ENCODE measurements at places on chromosomes 4 and X.

- no peak for DNase-seq
These were observed 575.1 kb downstream of the IL15 start for GRCh38 chr4:142211444-142211843.

GRCh38 chrX:149993989-149994388, 55.7 kb upstream of the EOLA2 start:
- DNase-seq, result no peak

- DNase-seq, result no peak
These were observed 3.0 kb downstream of the LINC00632 start for GRCh38 chrX:140712413-140713173.

DNA sequence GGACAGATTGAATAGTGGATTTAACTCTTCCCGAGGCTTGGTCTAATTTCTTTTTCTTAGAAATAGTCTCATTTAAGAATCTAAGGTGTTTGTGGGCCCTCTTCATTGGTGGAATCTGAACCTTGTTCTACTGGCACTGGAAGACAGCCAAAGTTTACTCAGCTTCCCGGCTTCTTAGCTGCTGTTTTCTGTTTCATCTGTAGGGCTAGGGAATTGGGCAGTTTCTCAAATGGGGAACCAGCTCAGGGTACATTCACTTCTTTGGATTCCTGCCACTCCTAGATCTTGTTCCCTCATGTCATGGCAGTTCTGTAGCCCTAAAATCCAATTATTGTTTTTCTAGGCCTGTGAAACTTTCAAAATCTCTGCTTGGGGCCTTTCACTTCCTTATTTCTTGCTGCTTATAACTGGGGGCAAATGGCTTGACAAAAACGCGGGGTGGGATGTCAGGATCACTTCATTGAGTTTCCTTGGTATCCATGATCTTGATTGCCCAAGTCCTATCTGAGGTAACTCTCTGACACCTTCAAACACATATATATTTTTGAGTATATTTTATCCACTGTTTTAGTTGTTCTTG, 985.0 kb downstream of the C4orf33 start:
- no peak for DNase-seq

DNA sequence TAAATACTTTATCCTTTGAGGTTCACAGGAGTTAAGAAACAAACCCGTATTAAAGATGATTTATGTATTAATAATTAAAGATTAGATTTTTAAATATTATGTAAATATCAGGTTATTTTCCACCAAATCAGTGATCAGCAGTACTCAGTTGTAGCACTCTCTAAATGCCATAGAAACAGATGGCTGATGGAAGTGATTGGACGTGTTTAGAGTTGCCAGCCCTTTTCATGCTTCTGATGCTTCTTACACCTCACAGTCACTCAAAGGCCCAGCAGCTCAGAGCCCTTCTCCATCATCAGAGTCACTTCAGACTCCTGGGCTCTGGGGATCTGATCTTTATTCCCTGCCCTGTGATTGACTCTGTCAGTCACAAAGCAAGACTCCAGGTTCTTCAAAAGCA, 170.1 kb upstream of the PGRMC2 start:
- no peak for DNase-seq

GRCh38 chr4:80192937-80193336, 4.4 kb upstream of the PRDM8 start:
- no peak for DNase-seq

DNA sequence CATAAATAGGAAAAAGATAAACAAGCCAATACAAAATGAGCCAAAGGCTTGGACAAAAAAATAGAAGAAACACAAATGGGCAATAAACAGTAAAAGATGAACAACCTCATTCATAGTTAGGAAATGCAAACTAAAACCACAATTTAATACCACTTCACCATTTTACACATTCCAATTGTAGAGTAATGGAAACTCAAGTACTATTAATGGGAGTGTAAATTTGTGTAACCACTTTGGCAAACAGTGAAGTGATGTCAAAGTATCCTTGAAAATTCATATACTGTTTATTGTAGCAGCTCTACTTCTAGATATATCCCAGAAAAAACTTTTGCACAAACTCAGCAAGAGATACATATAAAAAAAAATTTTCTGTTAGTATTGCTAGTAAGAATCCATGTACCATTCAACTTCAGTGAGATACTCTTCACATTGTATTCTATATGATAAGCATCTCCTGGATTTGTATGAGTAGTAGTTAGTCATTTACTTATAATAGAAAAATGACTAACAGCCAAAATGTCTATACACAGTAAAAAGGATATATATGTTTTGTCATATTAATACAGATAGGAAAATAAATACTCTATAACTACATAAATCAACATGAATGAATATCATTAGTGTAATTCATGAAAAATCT, 229.8 kb downstream of the DKK2 start:
- no peak for DNase-seq

DNA sequence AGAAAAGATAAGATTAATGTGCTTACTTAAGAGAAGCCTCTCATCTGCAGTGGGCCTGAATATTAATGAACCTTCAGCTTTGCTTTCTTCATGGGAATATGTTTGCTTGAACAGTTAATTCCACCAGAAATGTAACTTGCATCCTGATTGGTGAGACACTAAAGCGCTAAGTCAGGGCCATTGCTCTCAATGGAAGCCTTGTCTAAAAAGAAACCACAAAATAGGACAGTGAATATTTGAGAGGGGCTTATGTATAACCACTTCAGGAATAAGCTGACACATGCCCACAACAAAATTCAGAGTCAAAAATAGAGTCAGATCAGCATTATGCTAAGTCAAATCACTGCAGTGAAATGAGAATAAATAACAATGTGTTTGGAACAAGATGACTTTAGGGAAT, 1125.8 kb downstream of the STIM2 start:
- no peak for DNase-seq

DNA sequence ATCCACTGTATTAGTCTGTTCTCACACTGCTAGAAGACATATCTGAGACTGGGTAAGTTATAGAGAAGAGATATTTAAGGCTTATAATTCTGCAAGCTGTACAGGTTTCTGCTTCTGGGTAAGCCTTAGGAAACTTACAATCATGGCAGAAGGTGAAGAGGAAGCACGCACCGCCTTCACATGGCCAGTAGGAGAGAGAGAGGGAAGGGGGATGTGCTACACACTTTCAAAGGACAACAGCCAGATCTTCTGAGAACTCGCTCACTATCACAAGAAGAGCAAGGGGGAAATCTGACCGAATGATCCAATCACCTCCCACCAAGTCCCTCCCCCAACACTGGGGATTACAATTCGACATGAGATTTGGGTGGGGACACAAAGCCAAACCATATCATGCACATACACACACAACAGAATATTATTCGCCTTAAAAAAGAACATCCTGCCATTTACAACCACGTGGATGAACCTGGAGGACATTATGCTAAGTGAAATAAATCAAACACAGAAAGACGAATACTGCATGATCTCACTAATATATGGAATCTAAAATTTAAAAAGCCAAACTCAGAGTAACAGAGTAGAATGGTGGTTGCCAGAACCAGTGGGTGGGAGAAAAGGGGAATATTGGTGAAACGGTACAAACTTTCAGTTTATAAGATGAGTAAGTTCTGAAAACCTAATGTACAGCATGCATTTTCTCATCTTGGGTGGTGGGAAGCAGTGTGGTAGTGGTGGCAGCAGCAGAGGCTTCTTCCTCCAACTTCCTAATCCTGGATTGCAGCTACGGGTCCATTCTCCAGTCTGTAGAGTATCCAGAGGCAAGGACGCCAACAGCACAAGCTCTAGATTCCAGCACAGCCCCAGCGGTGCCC, 12.8 kb downstream of the FRYL start:
- DNase-seq, result no peak

DNA sequence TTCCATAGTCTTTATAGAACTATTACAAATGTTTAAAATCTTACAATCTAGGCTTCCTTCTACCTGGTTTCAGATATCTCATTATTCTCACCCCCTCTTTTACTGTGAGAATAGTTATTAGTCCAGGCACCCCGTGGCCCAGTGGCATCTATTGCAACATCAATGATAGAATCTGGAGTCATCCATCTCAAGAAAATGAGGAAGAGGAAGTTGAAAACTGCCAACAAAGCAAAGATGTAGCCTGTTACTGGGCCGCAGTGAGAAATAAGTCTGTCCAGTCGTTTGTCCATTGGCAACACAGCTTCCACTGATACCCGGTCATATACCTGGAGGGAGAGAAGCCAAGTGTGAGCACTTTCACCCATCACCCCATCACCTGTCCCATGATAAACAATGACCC, 6.0 kb upstream of the ASB11 start:
- DNase-seq, result no peak

- DNase-seq, result no peak
These were observed 1.4 kb downstream of the MID1 start for GRCh38 chrX:10618961-10619360.

DNA sequence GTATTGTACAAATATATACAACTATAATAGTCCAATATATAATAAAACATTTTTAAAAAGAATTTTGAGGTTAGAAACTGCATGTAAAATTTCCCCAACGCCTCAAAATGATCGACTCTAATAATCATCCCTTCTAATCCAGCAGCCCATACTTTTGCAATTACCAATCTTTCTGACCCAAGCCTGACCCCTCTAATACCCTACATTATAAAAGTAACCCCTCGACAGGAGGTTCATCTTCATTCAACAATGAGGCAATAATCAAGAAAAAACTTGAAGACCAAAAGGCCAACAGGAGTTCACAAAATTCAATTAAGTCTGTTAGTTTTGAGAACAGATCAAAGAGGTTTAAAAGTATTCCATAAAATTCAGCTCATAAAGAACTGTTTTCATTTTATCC, 393.5 kb downstream of the GPM6A start:
- DNase-seq, result no peak

DNA sequence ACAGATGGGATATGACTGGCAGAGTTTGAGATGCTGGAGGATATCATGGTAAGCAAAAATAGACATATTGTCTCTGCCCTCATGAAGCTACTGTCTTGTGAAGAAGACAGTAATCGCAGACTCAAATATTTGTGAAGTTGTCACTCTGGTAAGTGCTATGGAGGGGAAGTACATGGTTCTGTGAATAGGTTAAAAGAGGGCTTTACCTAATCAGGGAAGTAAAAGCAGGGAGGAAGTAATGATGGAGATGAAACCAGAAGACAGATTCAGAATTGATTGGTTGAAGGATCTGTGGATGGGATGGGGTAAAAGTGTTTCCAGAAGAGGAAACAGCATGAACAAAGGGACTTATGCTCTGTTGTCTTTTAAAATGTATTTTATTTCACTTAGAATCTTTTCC, 19.3 kb upstream of the MAGED1 start:
- DNase-seq, result no peak

DNA sequence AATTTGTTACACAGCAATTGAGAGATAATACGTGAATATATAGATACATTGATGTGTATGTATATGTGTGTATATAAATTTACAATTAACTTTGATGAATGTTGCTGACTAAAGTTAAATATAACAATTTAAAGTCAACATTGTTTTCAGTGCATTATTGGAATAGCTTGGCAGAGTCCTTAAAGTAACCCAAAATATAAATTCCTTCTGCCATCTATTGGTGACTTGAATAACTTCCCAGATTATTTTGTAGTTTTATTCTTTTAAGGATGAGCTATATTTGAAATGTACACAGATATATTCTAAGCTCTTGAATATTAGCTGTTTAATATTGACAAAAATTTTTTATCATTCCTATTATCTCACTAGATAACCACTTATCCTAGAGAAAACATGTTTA, 298.2 kb upstream of the FSTL5 start:
- DNase-seq, result no peak

- no peak for DNase-seq
These were observed 57.1 kb upstream of the CYSLTR1 start for GRCh38 chrX:78384486-78384885.

DNA sequence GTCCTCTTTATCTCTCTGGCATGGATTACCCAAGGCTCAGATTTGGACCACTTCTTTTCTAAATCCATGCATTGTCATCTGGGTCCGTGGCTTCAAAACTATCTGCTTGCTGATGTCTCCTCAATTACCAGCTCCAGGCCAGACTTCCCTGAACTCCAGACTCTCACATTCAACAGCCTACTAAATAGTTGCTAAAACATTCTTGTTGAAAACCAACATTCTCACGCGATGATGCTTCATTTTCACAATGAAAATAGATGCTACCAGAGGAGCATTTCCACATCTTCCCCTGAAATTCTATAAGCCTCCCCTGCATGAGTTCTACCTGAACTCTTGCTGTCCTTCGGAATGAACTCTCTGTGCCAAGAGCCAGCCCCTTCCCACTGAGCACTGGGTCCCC, 5.2 kb upstream of the TLR6 start:
- DNase-seq, result no peak

DNA sequence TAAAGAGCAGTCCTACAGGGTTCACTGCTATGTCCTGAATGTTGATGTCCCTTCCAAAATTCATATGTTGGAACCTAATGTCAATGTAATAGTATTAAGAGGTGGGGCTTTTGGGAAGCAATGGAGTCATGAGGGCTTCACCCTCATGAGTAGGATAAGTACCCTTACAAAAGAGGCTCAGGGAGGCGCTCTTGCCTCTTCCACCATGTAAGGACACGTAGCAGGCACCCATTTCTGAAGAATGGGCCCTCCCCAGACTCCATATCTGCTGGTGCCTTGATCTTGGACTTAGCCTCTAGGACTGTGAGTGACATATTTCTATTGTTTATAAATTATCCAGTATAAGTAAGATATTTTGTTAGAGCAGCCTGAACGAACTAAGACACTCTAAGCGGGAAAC, 15.8 kb downstream of the MED28 start:
- DNase-seq, result no peak

DNA sequence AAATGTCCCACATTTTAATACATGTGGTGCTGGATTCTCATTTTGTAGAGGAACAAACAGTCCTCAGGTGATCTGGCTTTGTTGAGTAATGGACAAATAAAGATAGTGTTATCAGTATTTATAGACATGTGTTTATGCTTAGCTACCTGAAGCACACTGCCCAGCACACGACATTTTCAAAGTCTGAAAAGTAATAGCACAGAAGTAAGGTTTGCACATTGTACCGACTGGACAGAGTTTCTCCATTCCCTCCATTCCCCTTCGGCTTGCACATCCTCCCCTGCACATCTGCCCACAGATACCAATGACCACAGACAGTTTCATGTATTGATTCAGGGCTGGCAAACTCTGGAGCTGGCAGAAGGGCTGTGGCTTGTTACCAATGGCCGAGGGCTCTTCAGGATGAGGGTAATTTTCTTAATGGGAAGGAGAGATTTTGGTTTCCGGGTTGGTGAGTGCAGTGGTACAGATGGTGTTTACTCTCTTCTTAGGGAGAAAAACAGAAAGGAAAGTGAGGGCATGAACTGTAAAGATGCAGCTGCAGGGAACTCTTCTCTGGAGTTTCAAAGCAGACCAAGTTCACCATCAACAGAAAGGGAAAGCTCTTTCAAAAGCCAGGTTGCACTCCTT, 2.3 kb downstream of the GRPR start:
- DNase-seq, result no peak

- no peak for DNase-seq
These were observed 485.1 kb downstream of the TRIML1 start for GRCh38 chr4:188624370-188624769.

- DNase-seq, result no peak
These were observed 114.7 kb downstream of the SHROOM3 start for GRCh38 chr4:76549765-76550164.

GRCh38 chr4:162865102-162865501, 301.6 kb downstream of the NAF1 start:
- DNase-seq, result no peak
